ENCODE measurements at places on chromosomes 13 and 19.

DNA sequence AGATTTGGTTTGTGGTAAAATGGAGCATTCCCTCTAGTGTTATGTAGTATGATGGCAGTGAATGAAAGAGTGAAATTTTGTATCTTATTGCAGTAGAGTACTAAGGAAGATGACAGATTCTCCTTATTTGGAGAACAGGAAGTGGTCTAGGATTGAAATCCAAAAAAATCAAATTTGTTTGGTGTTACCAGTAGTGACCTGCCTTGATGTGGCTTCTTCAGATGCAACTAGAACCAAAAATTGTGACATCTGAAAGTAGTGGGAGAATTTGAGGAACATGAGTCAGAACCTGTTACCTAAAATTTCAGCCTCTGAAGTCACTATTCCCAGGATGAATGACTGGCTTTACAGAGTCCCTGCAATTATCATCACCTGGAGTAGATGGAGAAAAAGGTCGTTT lies 165.9 kb downstream of the KLF5 start:
- DNase-seq = no peak

GRCh38 chr13:38697628-38698333 lies 10.9 kb downstream of the FREM2 start:
- peak; percentile 5 for DNase-seq

DNA sequence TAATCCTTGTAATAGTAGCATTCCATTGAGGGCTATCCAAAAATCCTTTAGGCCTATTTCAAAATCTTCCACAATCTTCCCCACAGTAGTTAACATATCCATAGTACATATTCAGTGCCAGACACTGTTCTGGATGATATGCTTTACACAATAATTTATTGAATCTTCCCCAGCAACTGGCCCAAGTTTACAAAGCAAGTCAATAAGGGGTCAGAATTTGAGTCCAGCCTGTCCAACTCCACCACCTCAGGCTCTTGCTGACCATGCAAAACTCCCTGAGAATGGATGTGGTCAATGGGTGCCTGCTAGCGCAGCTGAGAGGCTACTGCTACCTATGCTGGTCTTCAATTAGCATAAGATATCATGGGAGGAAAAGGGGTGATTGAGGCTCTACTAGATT lies 529.6 kb downstream of the FGF9 start:
- DNase-seq = no peak

DNA sequence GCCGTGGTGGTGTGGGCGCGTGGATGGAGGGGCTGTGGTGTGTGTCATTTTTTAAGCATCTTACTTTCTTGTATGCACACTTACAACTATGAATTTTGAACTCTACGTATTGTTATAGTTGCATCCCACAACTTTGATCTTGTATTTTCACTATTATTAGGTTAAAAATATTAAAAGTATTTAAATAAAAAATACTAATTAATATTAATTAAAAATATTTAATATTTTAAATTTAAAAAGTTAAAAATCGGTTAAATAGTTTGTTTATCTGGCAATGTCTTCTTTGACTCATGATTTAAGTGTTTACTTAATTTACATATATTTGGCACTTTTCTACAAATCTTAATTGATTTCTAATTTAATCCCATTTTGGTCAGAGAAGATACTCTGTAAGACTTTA lies 17.8 kb upstream of the GJB6 start:
- no peak for DNase-seq

DNA sequence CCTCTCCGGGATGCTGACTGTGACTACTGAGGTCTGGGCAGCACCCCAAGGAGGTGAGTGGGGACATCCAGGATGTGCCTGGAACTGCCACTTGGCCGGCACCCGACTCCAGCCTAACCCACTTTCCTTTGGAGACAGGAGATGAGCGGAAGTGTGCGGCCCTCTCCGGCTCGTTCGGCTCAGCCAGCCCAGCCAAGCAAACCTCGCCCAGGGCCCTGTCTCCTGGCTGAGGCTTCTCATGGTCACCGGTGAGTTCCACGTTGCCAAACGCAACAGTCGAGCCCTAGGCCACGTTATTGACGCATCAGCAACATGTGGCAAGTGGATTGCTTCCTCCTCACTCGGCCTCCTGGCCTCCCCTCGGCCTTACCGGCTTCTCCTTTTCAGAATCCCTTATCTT lies 5.5 kb downstream of the SLC7A10 start:
- DNase-seq = no peak

GRCh38 chr13:98103942-98104880 lies 38.7 kb upstream of the FARP1 start:
- peak; percentile 10 for DNase-seq

DNA sequence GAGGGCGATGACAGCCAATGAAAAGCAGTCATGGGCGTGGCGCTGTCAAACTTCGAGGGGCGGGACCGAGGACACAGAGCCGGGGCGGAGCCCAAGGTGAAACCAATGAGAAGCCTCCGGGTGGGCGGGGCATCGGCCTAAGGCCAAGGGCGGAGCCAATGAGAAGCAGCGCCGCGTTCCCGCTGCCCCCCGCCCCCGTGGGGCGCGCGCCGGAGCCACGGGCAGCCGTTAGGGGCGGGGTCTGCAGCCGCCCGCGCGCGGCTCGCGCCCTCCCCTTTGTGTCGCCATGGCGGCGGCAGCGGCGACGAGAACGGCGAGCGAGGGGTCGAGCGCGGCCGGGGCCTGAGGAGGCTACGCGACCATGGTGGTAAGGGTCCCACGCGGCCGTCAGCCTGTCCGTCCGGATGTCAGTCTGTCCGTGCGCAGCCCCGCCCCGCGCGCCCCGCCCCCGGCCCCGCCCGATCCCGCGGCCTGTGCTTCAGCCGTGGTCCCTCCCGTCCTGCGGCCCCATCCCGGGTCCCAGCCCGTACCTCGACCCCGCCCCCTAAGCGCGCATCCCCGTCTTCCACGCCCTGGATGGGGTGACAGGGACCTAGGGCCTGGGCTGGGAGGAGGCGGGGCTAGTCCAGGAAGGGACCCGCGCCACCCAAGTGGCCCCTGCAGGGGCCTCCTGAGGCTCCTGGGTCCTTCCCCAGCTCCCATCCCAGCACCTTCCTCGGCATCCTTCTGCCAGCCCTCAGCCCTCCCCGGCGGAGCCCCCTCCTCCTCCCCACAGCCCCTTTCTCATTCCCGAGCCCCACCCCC lies at the start of gene ARHGAP33:
TSS of gene ARHGAP33 (plus strand) at position 267 of the 804 bp plus-strand sequence. CDS start at position 362, 95 bp downstream.
- peak; percentile 76 for DNase-seq

GRCh38 chr19:32757189-32757588 lies 37.6 kb downstream of the TDRD12 start:
- no peak for DNase-seq

GRCh38 chr13:34076319-34076718 lies 258.4 kb downstream of the RFC3 start:
- no peak for DNase-seq

GRCh38 chr19:15022752-15023151 lies 26.5 kb upstream of the CASP14 start:
- DNase-seq = no peak

DNA sequence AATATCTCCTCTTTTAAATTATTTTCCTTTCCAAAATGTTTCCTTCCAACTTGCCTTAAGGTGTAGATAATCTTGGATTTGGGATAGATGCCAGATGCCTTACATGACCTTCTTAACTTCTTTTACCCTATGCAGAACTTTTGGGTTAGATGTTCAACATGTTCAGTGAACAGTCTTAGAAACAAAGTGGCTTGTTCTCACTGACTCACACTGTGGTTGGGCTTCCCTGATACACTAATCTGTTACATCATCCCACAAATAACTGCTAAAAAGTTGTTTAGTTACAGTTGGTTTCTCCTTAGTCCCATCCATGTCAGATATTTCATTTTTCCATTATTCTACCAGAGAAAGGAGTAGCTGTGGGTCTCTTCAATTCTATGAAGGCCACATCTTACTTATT lies 2638.2 kb downstream of the PCDH9 start:
- DNase-seq = no peak

GRCh38 chr19:28731577-28731976 lies 481.4 kb downstream of the UQCRFS1 start:
- DNase-seq = no peak

DNA sequence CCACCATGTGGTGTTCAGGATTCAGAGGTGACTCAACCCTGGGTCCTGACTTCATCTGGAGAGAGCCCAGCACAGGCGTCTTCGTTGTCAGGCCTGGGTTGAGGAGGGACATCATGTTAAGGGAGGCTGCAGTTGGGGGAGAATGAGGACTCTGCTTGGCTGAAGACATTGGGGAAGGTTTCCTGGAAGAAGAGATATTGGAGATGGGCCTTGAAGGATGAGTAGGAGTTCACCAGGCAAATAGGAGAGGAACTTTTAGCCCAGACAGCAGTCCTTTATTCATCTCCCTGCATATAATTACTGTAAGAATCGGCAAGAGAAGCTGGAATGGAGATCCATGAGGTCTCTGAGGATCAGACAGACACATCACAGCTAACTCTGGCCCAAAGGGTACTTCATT lies 38.9 kb downstream of the VAV1 start:
- no peak for DNase-seq

DNA sequence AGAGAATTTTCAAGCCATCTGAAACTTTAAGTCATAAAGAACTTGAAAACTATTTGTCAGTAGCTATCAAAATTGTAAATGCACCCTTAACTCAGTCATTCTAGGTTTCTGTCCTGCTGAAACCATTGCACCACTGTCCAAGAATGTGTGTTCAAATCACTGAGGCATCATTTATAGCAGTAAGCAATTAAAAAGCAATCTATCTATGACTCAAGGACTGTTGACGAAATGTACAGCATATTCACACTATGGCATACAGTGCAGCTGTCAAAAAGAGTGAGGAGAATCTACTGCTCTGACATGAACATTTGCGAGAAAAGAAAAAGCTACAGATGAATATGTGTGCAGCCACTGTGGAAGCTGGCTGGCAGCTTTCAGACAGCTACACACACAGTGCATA lies 71.2 kb downstream of the ING1 start:
- DNase-seq = no peak

DNA sequence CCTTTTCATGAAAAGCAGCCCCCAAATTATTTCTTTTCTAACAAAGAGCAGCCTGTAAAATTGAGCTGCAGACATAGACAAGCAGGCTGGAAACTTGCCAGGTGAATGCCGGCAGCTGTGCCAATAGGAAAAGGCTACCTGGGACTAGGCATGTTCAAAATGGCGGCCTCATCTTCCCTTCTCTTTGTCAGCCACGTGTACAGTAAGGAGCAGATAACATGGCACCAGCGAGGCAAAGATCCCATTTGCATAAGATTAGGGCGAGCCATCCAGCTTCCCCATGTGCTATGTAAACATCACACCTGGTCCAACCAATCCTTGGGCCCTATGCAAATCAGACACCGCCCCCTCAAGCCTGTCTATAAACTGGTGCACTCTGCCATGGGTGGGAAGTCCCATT lies 31.2 kb upstream of the CACNA1A start:
- DNase-seq = no peak

- no peak for DNase-seq
Observed at GRCh38 chr13:63614874-63615612, 2199.4 kb upstream of the PCDH20 start.

DNA sequence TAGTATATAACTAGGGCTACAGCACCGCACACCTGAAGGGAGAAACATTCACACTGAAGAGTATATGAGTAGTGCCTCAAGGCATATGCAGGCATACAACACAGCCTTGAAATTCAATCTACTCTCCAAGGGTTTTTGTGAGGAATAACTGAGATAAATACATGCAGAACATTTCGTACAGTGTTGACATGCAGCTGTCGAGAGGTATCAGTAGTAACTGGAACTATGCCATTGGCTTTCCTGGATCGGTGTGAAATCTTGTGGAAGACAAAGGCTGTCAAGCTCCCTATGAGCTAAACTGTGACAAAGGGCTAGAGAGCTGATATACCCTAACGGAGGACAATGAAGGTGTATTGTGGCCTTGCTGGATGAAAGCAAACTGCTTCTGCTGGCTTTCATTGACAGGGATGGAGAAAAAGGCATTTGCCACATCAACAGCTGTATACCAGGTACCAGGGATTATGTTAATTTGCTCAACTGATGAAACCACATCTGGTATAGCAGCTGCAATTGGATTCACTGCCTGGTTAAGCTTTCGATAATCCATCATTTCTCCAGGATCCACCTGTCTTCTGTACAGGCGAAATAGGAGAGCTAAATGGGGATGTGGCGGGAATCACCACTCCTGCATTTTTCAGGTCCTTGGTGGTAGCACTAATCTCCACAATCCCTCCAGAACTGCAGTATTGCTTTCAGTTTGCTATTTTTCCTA lies 16.3 kb downstream of the MTRF1 start:
- DNase-seq = no peak

- no peak for DNase-seq
Observed at GRCh38 chr13:60162096-60162495, 1.6 kb downstream of the DIAPH3 start.

GRCh38 chr19:12564016-12564664 lies 12.9 kb upstream of the ZNF564 start:
- peak; percentile 40 for DNase-seq

- no peak for DNase-seq
Observed at GRCh38 chr13:110443622-110444225, 117.8 kb downstream of the RAB20 start.

DNA sequence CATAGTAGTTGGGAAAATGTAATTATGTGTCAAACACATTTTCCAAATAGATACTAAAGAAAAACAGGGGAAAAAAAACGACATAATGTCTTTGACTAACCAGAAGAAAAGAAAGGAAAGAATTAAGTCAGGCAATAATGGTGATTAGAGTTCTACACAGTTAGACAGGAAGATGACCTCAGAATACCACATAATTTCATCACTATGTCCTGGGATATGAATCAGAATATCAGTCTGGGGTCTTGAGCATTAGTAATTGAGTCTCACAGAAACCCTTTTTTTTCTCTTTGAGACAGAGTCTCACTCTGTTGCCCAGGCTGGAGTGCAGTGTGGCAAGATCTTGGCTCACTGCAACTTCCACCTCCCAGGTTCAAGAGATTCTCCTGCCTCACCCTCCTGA lies 503.4 kb downstream of the SLITRK1 start:
- no peak for DNase-seq

DNA sequence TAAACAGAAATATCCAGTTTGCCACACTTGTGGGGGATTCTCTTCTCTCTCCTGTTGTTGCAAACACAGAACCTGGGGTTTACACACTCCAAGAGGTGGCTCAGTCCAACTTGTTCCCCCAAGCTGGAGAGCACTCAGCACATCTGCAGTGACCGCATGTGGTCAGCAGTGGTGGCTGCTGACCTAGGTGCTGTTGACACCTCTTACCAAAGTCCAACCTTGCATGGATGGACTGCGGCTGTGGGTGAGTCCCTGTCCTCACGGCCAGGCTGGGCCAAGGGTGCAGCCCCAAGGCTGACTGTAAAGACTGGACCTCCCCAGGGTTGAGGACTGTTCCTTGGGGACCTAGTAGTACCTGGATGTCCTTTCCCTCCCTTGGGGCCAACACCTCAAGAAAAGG lies 6.1 kb downstream of the LRFN3 start:
- DNase-seq = no peak

DNA sequence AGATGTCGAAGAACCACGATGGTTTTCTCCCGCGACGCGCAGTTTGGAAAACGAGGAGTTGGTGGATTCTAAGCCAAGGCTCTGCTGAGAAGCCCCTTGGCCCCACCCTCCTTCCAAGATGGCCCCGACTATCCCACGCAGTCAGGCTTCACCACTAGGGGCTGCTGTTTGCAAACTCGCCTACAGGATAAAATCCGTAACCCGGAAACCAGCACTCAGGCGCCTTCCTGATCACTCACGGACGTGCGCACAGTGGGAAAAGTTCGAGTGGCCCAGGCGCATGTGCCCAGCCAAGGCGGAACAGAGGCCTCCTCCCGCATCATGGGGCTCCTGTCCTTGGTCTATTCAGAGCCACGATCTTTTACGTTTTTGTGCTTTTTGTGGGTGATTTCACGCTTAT lies 19.2 kb upstream of the UQCR11 start:
- DNase-seq = no peak
